SHP77 treated with DMSO at 0.1 percent for 48 hours (cell line): ENCODE measurements at places on chromosomes 7 and 10.

DNA sequence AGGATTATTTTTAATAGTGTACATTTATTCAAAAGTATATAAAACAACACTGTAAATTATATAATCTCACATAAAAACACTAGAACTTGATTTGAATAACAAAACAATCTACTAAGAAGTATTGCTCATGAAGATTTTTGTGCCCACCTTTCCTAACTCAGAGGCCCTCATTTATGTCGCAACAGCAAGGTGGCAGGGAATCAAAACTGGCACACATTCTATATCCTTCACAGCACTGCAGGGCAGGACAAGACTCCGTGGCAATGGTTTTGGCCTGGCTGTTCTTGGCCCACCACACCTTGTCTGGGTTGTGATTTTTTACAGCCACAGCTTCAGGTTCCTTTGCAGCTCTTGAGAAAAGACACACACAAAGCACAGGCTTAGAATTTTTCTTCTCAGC lies 3.4 kb upstream of the CUZD1 start:
- DNase-seq = no peak

DNA sequence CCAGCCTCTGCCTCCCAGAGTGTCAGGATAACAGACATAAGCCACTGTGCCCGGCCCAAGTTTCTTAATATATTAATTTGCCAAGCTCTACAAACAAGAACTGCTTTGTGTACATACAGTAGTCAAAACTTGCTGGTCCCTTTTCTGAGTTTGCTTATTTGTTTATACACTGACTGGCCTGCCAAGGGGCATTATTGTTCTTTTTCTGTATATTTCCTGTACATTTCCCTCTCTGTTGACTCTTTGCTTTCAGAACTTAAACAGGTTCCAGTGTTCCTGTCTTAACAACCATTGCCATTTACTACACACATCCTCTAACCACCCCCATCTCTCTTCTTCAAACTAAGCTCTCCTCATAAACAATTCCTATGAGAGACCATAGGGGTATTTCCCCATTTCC lies 61.5 kb upstream of the RPA3 start:
- DNase-seq = no peak

- DNase-seq = no peak
Observed at GRCh38 chr10:44046605-44047004, 338.3 kb downstream of the CXCL12 start.

DNA sequence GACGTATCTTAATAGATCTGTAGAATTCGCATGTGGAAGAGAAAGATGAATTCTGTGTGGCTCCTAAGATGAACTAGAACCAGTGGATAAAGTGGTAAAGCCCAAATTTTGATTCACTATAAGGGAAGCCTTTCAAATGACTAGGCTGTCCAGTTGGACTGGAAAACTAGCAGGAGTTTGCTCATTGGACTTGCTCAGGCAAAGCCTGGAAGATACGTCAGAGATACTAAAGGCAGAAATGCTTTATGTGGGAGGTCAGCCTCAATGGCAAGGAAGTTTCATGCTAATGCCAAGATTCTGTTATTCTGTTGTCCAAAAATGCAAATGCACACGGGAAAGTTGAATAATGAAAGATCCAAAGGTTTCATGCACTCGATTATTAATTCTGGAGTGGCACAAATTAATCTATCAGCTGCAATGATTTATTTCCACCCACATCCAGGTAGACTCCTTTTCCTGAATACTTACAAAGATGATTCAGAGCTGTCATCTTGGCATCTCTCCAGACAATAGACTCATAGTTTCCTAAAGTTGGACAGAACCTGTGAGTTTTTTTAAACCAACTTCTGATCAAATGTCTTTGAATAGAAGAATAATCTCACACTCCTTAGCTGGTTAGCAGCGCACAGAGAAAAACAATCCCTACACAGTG lies 20.5 kb upstream of the PPP1R3C start:
- DNase-seq = no peak

DNA sequence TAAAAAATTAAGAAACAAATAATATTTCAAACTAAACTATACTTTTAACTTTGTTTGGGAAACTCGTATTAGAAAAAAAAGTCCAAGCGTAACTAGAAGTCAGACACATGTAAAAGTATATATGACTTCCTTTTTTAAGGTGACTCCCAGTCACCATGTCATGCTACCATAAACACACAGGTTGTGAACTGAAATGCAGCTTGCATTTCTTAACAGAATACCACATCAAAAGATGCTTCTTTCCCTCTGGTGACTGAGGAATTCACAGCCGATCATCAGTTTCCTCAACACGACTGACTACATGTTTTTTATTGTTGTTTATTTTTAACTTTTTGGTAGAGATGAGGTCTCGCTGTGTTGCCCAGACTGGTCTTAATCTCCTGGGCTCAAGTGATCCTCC lies 445.0 kb downstream of the PARD3 start:
- DNase-seq = no peak

DNA sequence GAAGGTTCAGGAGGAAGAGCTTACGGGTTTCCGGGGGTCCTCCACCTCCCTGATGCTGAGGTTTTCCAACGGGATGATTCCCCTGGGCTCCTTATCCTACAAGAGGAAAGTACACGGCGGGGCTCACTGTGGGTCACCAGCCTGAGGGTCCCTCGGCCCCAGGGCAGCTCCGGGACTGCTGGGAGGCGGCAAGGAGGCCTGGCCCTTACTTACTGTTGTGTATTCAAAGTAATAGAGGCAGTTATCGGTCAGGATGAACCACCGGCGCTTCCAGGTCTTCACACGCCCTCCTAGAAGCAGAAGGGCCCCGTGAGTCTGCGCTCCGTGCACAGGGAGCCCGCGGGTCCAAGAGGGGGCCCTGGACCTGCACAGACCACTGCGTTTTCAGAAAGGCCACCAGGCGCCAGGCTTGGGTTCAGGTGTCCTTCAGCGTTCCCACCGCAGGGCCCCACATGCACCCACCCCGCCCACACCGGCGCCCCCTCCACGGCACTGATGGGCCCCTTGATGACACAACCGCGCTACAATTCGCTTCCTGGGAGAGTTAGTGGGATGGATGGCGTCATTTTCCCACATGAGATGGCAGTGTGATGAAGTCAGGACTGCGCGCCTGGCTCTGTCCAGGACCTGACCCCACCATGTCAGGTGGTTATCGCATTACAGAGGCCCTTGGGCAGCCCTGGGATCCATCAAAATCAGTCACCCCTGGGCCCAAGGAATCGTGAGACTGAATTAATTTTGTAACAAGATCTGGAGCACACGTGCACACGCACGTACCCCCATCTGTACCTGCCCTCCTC lies 106.7 kb downstream of the CYTH3 start:
- DNase-seq = no peak

DNA sequence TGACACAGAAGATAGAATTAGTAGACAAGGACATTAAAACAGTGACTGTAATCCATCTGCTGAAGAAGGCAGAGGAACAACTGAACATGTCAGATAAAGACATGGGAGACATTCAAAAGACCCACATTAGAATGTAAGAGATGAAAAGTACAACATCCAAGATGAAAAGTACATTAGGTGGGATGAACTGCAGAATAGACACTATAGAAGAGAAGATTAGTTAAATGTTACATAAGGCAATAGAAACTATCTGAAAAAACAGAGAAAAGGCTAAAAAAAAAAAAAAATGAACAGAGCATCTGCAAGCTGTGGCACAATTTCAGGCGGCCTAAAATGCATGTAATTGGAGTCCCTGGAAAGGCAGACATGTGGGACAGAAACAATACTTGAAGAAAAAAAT lies 21.6 kb downstream of the NUB1 start:
- DNase-seq = no peak

- DNase-seq = no peak
Observed at GRCh38 chr10:71068861-71069271, 143.5 kb upstream of the UNC5B start.

DNA sequence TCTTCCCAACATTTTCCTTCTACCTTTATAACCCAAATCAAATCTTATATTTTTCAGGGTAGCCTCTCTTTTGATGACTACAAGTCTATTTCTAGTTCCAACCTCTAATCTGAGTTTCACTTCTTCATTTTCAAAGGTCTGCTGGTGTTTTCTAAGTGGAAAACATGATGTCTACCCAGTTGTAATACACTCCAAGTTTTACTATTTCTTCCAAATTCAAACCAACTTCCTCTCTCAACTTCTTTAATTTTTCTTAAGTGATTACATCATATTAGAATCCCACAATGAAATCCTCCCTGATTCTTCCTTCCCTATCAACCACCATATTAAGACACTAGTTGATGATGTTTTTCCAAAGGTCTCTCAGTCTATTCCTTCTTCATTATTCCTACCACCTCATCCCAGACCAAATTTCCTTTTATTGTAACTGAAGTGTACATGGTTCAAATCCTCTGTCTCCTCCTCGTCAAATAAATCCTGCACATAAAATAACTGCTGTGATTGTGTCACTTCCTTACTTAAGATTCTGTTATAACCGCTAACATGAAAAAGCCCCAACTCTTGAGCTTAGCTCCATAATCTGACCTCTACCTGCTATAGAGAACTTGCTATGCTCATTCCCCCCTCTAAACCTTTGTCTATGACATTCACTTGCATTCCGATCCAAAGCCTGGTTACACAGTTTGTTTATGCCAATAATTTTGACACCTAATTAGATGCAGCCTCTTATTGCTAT lies 12.7 kb downstream of the TAS2R38 start:
- DNase-seq = no peak

DNA sequence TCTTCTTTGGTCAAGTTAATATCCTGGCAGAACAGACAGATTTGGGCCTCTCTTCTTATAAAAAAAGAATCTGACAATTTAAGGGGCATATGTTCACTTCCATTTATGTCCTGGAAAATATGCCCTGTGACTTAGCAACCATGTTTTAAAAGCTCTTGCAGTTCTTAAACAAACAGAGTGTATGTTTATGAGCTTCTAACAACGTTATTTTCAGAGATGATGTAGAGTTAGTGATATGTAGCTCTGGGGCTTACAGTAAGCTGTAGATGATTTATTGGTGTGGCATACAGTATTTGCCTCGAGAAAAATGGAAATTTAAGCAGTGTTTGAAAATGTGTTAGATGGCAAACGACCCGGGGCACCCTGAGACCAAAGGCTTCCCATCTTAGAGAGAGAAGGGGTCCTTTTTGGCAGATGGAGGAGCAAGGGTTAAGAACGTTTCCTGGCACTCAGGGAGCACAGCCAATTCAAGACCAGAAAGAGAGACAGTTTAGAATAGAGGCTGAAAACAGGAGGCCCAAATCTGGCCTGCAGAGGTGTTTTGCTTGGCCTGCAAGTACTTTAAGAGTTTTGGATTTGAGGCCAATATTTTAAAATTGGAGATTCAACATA lies 397.5 kb downstream of the KCNMA1 start:
- DNase-seq = no peak

DNA sequence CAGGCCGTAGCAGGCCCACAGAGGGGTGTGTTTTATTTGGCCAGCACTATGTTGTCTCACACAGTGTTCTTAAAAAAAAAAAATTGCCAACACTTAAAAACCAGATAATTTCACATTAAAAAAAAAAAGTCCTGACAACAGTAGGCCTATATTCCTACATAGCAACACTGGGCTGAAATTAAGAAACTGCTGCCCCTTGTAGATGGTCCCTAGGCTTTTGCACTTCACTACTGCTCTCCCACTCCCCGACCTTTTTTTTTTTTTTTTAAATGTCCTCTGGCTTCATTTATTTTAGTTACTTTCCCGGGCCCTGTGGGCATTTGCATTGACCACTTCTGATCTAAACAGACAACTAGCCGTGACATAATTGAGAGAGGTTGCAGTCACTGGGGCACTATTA lies 36.0 kb downstream of the SPAG6 start:
- no peak for DNase-seq

GRCh38 chr7:22572292-22572691 lies 72.3 kb upstream of the STEAP1B start:
- DNase-seq = no peak

DNA sequence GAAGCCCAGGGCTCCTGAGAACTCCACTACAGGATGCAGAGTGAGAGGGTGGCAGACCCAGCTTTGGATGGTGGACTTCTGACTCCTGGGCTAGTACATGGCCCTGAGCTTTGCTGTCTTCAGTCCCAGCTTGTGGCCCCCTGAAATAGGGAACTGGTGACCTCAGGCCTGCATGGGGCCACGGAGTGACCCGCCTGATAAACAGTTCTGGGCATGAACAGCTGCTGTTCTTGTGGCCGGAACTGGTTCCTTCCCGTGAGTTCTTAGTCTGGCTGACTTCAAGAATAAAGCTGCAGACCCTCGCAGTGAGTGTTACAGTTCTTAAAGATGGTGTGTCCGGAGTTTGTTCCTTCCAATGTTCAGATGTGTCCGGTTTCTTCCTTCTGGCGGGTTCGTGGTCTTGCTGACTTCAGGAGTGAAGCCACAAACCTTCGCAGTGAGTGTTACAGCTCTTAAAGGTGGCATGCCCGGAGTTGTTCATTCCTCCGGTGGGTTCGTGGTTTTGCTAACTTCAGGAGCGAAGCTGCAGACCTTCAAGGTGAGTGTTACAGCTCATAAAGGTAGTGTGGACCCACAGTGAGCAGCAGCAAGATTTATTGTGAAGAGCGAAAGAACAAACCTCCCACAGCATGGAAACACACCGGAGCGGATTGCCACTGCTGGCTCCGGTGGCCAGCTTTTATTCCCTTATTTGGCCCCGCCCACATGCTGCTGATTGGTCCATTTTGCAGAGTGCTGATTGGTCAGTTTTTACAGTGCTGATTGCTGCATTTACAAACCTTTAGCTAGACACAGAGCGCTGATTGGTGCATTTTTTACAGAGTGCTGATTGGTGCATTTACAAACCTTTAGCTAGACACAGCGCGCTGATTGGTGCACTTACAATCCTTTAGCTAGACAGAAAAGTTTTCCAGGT lies 268.0 kb downstream of the ZEB1 start:
- DNase-seq = no peak

DNA sequence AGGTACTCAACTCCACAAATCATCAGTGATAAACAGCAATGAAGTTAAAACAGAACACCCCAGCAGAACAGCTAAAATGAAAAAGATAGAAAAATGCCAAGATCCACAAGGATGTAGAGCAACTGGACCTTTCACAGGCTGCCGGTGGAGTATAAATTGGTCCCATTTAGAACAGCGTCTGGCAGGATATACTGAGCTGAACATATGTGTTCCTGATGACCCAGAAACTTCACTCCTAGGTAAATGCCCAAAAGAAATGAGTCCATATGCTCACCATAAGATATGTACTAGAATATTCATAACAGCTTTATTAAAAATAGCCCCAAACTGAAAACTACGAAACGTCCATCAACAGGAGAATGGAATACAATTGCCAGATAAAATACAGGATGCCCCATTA lies 102.4 kb downstream of the OAT start:
- no peak for DNase-seq

- DNase-seq = no peak
Observed at GRCh38 chr10:48455055-48455391, 148.5 kb downstream of the MAPK8 start.

- no peak for DNase-seq
Observed at GRCh38 chr7:80967917-80968297, 49.1 kb upstream of the SEMA3C start.

GRCh38 chr10:97367126-97367649 lies 32.7 kb upstream of the FRAT2 start:
- no peak for DNase-seq

DNA sequence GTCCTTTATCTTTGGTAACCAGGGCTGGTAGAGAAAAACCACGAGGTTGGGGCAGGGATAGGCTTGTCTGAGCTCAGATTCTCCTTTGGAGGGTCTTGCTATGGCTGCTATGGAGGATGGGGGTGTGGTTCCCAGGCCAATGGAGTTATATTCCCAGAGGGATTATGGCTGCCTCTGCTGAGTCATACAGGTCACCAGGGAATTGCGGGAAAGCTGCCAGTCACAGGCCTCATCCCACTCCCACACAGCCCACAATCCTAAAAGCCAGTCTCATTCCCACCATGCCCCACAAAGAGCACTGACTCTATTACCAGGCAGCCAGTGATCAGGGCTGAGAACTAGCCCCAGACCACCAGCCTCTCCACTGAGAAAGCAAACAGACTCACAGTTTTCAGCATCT lies 316.6 kb upstream of the TMEM229A start:
- no peak for DNase-seq
